ENCODE measurements at places on chromosomes 12 and 14.

GRCh38 chr12:52300796-52301691 is 9.7 kb upstream of the KRT81 start:
- no peak for DNase-seq

- DNase-seq: no peak
Measured at GRCh38 chr14:90625445-90625844, 190.8 kb downstream of the TTC7B start.

- DNase-seq: peak; percentile 57
Measured at GRCh38 chr14:93970585-93970964, 5.8 kb downstream of the ASB2 start.

DNA sequence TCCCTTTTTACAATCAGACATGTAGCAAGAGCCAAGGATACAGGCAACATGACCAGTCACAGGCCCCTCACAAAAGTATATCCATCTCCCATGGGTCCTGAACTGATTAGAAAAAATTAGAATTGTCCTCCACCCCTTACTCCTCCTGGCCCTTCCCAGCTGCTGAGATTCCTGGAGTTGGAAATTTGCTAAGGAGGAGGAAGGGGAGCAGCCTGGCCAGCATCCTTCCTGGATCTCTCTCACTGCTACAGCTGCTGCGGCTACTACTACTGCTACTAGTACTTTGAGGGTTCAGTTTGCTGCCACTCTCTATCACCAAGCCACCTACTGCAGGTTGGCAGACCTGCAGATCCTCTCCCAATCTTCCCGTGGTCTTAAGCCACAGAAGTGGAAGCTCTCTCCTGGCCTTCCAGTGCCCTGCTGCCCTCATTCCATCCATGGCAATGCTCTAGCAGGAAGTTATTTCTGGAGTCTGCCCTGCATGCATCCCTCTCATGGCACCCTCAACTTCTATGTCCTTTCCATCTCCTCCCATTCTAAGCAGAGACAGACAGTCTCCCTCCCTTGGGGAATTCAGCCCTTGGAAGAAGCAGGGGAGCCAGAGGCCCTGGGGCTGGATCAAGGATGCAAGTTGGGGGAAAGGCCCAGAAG is 1.0 kb downstream of the ITGA7 start:
- DNase-seq: no peak

DNA sequence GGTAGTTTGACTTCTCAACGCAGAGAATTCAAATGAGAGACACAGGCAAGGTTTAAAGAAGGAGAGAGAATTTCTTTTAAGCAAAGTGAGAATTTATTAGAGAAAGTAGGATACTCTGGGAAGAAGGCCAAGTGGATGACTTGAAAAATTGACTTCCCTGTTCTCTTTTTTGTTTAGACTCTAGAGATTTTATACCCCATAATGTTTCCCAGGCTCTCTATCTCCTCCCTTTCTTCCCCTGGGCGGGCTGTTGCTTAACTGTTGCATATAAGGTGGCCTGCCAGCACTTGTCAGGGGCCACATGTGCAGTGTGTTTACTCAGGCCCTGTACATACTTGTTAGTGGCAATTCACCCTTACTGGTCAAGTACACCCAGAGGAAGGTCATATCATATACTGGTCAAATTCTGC is 403.7 kb downstream of the SLC6A15 start:
- no peak for DNase-seq

- DNase-seq: no peak
Measured at GRCh38 chr12:120532701-120533238, 1.4 kb upstream of the RNF10 start.

GRCh38 chr12:25382311-25383106 is 131.8 kb upstream of the KRAS start:
- DNase-seq: no peak

DNA sequence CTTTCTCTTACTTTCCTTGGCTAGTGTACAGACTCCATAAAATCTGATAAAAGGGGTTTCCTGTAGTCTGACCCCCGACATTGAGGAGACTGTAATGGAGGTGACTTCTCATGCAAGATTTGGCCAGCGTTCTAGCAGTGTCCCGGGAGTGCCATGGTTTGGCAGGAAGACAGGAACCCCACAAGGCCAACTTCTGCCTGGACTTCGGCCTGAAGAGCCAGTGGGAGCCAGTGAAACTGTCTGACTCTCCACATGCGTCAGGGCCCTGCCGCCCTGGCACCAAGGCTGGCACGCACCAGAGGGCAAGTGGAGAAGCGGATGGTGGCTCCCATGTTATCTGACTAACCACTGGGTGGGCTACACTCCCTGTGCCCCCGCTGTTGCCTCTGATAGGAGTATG is 70.5 kb downstream of the TMEM260 start:
- no peak for DNase-seq

DNA sequence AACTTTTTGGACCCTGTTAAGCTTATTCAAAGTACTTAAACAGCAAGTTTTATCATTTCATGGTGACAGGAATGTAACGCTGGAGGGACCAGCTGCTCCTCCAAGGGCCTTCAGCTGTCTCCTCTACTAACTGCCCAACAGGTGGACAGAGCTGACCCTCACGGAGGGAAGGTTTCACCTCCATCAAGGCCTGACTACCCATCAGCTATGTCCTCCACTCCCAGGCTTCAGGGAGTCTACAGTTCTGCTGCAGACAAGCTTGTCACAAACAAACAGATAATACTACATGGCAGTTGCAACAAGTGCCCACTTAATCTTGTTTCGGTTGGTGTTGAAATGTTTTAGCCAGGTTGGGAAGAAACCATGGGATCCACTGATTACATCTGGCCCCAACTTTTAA is 175.1 kb downstream of the TTC7B start:
- DNase-seq: no peak

GRCh38 chr14:38851111-38851510 is 251.9 kb downstream of the SEC23A start:
- no peak for DNase-seq
